ENCODE measurements at places on chromosomes 3 and 15.

- DNase-seq: no peak
Observed at GRCh38 chr15:40361640-40362039, 3.6 kb downstream of the DISP2 start.

- no peak for DNase-seq
Observed at GRCh38 chr3:55897573-55898224, 410.6 kb upstream of the WNT5A start.

DNA sequence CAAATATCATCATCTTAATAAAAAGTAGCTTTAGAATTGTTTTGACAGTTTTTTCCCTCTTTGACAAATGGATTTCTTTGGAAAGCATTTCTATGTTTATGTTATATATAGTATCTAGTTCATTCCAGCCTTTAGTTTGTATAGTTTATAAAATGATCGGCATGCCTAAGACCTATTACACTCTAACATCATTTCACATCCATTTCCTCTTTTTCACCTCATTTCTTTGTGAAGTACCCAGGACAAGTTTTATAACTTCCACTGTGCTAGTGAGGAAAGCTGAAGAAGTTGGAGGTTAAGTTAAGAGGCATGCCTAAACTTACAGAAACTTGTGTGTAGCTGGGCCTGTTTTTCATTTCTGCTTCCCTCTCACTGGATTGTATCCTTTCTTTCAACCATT, 178.4 kb downstream of the TP63 start:
- no peak for DNase-seq

DNA sequence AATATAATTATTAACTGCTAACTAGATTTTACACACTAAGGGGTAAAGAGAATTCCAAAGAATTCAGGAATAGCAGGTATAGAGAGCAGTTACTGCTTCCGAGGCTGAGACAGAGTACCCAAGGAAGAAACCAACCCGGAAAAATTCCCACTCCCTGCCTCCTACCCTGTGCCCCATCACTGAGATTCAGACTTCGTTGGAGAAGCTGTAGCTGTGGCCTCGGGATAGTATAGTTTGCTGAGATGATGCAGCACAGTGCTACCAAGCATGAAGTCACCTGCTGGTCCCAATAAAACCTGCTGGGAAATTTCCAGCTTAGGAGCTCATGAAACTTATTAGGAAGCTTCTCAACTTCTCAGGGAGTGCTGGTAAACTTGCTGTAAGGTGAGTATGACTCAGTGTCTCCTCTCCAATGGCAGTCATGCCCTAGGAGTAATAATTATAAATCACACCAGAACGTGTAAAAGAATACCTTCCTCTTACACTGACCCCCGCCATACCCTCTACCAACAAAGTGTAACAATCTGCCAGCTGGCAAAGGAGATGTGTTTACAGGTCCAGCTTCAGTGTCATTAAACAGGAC, 215.2 kb upstream of the ROBO2 start:
- DNase-seq: no peak

DNA sequence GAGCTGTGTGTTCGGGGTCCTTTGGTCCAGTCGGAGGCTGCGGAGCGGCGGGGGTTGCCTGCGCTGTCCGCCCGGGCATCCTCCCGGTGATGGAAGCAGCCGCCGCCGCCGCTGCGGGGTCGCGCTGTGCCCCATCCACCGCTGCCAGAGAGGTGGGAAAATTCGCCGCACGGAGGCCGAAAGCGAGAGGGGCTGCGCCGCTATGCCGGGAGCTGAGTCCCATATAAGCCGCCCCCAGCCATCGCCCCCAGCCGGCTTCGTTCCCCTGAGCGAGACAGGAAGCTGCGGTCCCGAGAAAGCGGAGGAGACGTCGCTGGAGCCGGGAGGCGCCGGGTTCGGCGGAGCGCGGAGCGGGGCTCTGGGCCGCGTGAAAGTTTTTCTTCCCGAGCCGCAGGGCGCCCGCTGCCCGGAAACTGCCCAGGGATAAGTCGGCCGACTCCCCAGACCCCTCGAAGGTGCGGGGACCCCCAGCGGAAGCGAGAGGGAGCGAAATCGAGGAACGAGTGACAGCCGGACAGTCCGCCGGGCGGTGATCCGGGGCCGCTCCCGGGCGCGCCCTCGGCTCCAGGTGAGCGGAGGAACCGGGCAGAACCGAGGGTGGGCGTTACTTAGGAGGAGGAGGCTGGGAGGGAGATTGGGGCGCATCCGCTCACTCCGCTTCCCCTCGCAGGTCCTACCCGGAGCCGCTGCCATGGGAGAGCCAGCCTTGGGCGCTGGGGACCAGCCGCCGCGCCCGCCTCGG, 574 bp downstream of the CHST2 start:
- no peak for DNase-seq

DNA sequence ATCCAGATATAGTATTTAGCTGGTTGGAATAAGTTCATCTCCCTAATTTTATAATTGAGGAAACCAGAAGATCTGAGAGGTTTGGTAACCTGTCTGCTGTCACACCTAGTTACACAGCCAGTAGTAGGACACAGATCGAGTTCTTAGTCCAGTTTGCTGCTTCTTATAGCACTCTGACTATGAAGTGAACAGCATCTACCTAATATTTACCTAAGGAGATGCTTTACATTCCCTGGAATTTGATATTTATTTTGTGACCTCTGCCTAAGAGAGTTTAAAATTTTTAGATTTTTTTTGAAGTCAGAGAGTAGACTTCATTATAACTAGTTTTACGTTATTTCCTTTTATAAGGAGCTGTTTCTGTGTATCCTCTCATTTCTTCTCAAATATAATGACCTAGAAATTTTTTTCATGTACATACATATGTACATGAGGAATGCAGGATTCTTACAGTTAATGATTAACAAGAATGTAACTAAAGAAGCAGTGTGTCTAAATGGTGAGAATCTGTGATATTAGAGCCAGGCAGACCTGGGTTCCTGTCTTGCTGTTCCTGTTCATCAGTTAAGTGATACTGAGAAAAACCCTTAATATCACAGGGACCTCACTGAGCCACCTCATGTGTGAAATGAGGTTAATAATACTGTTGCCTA, 4.3 kb downstream of the ARHGEF26 start:
- no peak for DNase-seq

DNA sequence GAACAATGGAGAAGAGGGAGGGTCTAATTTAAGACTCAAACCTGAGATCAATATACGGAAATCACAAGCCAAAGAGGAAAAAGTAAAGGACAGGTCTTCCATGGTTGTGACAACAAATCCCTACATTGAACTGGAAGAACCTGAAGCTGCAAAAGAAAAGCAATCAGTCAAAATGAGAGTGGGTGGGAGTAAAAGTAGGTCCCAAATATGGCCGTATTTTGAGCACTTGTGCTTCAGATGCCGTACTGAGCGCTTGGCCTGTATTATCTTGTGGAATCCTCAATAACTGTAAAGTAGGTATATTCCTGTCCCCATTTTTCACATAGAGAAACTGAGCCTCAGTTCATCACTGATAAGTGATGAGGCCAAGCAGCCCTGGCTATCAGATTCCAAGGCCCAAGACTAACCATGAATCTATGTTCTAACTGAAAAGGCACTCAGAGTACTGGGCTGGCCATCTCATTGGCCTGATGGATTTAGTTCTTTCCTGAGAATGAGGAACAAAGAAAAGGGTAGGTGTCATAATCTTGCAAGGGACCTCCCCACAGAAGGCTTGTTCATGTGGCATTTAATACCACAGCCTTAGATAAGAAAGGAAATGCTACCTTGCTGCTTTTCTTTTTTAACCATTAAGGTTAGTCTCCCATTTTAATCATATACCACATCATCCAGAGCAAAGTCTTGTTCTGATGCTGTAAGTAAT, 52.5 kb downstream of the LRRN1 start:
- no peak for DNase-seq

DNA sequence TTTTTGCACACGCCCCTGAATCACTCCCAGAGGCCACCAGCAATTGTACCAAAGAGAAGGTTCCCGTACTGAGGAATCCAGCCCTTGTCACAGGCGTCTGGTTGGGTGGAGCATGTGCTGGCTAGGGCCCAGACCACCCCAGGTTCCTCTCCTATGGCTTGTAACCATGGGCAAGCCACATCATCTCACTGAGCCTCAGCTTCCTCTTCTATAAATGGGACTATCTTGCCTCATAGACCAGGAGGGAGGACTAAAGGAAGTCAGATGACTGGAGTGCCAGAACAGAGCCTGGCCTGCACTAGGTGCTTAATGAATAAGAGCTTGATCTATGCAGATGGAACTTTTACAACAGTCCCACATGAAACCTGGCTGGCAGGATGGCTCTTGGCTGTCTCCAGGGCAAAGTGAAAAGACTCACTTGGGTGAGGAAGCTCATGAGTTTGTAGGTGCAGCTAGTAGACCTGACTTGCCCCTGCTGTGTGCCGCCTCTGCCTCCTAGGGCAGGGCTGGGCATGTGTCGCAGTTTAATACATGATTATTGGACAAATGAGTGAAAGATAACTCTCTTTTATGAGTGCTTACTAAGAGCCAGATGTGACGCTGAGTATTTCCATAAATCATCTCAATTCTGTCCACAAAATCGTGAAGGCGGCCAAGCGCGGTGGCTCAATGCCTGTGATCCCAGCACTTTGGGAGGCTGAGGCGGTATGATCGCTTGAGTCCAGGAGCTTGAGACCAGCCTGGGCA, 29.3 kb downstream of the CTSH start:
- DNase-seq: no peak

DNA sequence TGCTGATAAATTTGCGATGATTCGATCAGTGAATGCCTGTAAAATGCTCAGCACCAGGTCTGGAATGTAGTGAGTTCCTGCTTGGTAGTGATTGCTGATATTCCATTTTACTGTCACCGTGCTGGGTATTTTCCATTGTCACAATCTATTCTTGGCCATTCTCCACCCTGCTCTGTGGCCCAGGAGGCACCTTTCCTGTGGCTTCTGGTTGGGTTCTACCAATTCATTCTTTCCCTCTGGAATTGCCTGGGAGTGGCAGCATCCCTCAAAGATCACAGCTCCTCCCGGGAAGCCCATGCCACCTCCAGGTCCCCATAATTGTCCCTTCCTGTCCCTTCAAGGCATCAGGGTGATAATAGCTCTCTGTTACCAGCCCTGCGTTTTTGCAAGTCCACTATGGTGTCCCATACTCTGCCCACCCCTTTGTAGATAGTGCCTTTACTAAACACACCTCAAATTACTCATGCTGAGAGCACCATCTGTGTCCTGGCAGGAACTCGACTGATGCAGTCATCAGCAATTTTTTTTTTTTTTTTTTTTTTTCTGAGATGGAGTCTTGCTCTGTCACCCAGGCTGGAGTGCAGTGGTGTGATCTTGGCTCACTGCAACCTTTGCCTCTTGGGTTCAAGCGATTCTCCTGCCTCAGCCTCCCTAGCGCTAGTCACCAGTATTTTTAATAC, 177.8 kb upstream of the PROK2 start:
- no peak for DNase-seq

GRCh38 chr3:32492684-32493436, 9.8 kb downstream of the CMTM6 start:
- DNase-seq: no peak

- no peak for DNase-seq
Observed at GRCh38 chr3:137709011-137709601, 55.0 kb upstream of the SOX14 start.

DNA sequence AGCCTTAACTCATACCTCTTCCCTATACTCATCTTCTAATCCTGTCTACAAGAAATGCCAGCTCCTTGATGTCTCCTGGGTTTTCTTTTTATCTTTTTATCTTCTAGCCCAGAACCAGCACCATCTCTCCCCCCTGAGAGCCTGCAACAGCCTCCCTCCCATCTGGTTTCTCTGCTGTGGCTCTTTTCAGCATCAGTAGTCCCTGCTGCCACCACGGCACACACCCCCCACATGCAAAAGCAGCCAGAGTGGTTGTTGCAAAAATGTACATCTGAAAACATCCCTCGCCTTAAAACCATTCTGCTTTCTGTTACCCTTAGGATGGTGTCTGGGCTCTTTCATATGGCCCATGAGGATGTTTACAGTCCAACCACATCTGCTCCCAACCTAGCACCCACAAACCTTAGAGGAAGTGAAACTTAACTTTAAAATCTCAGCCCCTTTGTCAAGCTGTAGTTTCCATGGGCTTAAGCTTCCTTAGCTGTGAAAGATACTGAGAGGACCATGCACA, 775 bp downstream of the TTC21A start:
- DNase-seq: no peak

- no peak for DNase-seq
Observed at GRCh38 chr3:54157860-54158259, 35.5 kb downstream of the CACNA2D3 start.

Data from stimulated activated CD4-positive, alpha-beta T cell treated with anti-CD3 and anti-CD28 coated beads, Interleukin-1b, Interleukin-23, amount 100 ng/mL, for 1 hour (primary cell).